ENCODE measurements at places on chromosomes 2 and 18.
A peak's percentile ranks its signal among the peaks of the same experiment; 100 is the strongest.

DNA sequence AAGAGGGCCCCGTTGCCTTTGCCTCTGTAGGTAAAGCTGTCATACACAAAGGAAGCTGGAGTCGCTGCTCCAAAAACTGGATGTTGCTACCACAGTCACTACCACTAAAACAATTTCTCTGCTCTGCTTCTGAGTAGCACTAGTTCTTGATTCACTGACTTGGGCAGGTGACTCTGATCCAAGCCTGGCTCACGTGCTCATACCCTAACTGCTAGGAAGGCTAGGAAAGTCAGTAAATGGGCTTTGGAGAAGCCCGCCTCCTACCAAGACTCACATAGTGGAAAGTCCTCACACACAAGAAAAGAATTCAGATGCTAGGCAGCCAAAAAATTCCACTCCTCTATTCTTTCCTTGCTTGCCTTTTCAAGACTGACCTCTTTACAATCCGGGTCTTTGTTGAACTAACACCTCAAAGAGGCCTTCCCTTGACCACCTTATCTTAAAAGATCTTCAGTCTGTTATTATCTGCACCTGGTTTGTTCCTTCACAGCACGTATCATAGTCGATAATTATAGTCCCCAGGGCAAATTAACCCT, 11.4 kb upstream of the DYNC1I2 start:
- DNase-seq = no peak

DNA sequence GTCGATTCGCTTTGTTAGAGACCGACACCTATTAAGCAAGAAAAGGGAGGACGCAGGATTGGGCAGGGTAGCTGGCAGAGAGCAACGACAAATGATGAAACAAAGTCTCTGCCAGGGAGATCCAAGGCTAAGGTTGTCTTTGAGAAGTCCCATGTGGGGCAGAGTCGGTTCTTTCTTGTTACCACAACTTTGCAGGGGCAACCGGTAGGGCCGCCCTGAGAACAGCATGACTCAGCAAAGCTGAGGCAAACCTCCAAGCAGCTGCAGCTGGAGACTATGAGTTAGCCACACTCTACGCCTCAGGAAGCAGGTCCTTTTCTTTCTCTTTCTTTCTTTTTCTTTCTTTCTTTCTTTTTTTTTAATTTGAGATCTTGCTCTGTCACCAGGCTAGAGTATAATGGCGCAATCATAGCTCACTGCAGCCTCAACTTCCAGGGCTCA, 452.3 kb upstream of the ID2 start:
- DNase-seq = peak; percentile 68

DNA sequence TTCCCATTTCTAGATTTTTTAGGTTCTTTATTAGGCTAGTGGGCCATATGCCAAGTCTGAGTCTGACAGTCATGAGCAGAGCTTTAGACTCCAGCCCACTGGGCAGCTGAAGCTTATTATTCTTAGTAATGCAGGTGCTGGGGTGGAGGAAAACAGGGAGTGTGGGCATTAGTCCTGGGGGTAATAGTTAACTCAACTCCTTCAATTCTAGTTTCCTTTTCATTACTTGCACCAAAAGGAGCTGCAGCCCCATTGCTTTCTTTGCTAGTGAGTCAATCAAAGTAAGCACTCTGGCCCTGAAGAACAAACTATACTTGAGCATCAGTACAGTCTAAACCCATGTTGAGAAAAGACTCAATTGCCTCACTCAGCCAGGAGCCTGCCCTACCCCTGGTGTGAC, 35.5 kb downstream of the ICOS start:
- DNase-seq = no peak

DNA sequence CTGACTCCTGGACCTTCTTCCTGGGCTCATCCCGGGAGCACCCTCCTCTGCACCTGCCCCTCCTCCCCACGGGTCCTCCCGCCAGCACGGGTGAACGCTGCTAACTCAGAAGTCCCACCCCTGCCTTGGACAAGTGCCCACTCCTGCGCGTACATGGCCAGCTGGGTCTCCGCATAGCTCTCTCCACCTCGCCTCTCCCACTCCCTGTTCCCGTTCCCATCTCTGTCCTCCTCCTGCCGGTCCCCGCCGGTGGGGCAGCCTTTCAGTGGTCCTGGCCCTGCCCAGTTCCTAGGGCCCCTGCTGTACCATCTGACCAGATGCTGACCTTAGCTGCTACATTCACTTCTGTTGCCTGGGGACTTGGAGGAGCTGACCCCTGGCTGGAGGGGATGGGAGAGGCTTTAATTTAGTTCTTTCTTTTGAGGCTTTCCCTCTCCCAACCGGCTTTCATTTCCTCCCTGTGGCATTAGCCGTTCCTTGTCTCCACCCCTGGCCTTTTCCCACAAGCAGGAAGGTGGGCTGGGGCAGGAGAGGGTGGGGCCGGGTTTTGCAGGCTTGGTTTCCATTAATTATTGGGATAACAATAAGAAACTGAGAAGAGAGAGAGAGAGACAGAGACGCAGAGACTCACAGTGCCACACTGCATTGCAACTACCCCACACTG, 136.1 kb downstream of the SH3BP4 start:
- DNase-seq = no peak

DNA sequence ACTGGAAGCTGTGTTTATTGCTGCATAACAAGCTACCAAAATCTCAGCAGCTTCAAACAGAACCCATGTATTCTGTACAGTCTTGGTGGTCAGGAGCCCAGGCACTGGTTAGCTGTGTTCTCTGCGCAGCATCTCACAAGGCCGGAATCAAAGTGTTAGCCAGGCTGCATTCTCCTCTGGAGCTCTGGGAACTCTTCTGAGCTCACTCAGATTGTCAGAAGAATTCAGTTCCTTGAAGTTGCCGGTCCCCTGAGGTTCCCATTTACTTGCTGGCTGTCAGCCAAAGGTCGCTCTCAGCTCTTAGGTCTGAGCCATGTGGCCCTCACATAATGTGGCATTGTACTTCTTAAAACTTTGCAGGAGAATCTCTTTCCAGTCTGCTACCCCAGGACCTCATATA, 123.6 kb upstream of the SMIM21 start:
- no peak for DNase-seq

GRCh38 chr18:79491081-79491551, 95.4 kb downstream of the NFATC1 start:
- DNase-seq = no peak

GRCh38 chr2:34031097-34031496, 432.0 kb upstream of the FAM98A start:
- DNase-seq = no peak

DNA sequence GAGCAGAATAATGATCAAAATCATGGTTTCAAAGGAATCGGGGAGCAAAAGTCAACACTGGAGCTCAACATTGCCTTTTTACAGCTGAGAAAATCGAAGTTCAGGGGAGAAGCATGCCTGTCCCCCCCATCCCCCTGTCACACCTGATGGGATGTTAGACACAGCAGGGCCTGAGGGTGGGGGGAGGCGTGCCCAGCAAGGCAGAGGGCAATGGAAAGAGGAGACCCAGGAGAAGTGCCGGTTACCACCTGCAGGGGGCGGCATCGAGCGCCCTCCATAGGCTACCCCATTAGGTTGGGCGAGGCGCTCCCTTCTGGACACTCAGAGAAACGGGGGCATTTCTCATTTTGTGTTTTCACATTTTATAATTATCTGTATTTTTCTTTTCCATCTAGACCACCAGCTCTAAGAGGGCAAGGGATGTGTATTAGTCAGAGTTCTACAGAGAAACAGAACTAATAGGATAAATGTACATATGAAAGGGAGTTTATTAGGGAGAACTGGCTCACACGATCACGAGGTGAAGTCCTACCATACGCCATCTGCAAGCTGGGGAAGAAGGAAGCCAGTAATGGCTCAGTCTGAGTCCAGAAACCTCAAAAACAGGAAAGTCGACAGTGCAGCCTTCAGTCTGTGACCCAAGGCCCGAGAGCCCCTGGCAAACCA, 271.3 kb downstream of the LRATD1 start:
- peak; percentile 70 for DNase-seq

- no peak for DNase-seq
Measured at GRCh38 chr2:217977840-217978535, 24.8 kb downstream of the TNS1 start.

- DNase-seq = no peak
Measured at GRCh38 chr2:238851761-238852160, 3.9 kb downstream of the TWIST2 start.

DNA sequence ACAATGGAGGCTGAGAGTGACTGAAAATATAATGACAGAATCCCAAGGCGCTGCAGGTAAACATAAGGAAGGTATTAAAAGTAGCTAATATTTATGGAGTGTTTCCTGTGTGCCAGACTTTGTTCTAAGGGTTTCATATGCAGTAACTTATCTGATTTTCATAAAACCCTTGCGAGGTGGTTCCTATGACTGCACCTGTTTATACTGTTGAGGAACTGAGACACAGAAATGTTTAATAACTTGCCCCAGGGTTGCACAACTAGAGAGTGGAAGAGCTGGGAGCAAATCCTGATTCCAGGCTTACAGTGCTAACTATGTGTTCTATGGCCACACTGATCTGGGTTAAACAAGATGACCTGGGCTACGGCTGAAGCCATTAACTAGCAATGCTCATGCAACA, 2.4 kb downstream of the SP110 start:
- no peak for DNase-seq

DNA sequence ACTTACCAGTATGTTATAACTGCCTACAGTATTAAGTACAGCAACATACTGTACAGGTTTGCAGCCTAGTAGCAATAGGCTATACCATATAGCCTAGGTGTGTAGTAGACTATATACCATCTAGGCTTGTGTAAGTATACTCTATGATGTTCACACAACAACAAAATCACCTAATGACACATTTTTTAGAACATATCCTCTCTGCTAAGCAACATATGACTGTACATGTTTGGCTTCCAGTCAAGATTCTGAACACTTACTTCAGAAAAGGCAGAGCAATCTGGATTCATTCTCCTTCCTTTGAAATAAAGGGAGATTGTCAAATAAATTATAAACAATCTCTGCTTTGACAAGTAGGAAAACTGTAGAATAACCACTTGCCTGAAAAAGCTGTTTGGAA, 81.8 kb downstream of the EXOC6B start:
- no peak for DNase-seq

GRCh38 chr2:71581026-71581425, 127.7 kb downstream of the DYSF start:
- no peak for DNase-seq

DNA sequence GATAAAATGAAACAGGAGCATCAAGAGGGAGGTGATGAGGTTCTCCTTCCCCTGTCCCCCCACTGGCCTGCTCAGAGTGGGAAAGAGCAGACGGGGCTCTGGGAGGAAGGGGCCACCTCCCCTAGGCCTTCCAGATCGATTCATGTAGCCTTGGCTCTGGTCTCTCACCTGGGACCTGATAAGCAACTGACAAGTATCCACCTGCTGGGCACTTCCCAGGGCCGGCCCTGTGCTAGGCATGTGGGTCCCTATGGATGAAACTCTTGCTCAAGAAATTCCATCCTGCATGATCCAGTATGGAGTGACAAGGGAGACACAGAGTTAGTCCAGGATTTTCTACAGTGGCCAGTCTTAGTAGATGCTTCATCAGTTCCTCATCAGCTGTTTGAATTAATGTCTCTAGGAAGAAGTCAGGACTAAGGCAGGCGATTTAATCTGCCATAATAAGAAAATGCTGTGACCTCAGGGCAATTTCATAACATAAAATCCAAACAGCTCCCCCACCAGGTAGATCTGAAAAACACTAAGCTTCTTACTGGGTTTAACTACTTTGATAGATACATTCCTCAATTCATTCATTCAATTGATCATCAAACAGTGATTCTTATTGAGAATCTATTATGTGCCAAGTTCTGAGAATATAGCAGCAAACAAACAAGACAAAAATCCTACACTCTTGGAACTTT, 44.7 kb upstream of the ZFP36L2 start:
- DNase-seq = no peak

DNA sequence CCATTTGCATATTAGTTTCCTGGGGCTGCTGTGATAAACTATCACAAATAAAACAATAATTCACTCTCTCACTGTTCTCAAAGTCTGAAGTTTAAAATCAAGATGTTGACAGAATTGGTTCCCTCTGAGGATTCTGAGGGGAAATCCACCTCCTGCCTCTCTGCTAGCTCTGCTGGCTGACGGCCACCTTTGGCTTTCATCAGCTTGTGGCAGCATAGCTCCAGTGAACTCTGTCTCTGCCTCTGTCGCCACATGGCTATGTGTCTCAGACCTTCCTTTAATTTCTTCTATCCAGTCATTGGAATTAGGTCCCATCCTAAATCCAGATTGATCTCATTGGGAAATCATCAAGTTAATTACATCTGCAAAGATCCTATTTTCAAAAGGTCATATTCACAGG, 38.9 kb upstream of the TRIM43 start:
- DNase-seq = no peak

DNA sequence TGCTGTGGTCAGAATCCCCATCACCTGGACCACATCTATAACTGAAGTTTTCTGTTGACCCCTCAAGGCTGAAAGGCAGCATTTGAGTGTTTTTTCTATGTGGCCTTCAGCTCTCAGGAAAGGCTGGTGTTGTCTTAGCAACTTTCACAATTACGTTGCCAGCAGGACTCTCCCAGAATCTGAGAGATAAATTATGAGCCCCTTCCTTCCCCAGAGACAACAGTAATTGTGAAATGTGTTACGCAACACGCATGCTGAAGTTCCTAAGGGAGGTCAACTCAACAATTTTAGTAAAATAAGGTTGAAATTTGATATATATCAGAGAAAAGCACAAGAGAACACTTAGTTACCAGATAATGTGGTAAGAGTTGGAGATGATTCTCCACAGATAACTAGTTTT, 216.5 kb upstream of the SLC8A1 start:
- no peak for DNase-seq

DNA sequence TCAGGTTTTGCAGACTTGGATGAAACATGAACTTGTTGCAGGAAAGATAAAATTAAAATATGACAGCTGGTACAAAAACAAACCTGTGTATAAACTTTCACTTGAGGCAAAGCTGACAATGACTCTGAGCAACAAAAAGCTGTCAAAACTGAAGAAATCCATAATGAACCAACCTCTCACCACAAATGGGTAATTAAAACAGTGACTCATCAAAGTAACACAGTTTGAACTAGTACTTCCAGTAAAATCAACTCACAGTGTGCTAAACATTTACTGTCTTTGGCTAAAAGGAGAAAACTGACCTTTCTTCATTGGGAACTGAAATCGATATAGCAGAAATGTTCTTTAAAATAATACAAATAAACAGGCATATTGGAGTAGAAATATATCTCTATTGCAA, 209.7 kb downstream of the WDPCP start:
- no peak for DNase-seq

Data from urothelium cell line (cell line).